ENCODE measurements at places on chromosomes 2 and 18.

DNA sequence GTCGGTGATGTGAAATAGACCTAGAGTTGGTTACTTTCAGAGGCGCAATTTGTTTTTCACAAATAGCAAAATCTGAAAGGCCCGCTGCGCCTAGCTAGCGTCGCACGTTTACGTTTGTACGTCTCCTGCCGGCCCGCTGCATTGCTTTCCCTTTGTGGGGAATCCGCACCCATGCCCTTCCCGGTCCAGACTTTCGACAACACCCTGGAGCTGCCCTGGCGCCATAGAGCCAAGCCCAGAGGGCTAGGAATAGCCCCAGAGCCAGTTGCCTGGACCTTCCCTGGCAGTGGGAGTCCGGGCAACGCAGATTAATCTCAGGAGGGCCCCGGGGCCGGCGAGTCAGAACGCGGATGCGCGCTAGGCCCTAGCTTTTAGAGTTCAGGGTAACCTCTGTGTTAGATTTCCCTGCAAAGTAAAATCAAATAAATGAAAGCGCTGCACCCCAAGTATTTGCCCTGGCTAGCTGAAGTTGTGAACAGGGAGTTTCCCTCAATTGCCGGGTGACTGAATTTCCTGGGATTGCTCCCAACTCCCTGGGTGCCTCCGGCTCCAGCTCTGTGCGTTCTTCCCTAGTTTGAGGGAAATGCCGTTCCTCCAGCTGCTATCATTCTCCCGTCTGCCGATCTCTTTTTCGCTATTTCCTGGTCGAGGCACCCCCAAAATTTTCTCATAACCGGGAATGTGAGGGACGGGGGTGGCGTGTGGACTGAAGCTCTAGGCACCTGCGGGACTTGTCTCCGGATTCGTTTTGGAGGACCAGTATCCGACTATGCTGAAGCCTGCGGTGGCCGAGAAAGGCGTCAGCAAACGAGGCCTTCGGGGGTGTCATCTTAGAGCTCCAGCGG, 1.2 kb upstream of the EN1 start:
- DNase-seq = no peak

DNA sequence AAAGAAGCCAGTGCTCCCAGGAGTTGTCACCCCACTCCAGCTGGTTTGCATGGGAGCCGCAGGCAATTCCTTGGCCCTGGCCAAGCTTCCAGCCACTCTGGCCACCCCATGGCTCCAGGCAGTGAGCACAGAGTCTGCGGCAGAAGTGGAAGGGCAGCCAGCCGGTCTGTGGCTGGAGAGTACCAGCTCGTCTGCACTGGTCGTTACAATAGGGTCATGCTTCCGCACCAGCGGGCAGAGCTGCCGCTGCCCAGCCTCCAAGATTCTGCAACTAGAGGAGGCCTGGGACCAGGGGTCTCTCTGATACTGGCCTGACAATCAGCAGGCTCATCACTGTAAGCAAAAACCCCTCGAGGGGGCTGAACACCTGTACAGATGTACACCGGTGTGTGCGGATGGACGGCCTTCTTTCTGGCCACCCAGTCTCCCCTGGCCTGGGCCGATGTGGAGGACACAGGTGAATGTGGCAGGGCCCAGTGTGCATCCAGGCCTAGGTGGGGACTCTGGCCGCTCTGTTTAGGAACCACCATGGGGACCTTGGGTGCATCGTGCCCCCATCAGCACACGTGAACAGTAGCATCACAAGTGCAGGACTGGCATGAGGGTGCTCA, 51.9 kb upstream of the ODC1 start:
- no peak for DNase-seq

DNA sequence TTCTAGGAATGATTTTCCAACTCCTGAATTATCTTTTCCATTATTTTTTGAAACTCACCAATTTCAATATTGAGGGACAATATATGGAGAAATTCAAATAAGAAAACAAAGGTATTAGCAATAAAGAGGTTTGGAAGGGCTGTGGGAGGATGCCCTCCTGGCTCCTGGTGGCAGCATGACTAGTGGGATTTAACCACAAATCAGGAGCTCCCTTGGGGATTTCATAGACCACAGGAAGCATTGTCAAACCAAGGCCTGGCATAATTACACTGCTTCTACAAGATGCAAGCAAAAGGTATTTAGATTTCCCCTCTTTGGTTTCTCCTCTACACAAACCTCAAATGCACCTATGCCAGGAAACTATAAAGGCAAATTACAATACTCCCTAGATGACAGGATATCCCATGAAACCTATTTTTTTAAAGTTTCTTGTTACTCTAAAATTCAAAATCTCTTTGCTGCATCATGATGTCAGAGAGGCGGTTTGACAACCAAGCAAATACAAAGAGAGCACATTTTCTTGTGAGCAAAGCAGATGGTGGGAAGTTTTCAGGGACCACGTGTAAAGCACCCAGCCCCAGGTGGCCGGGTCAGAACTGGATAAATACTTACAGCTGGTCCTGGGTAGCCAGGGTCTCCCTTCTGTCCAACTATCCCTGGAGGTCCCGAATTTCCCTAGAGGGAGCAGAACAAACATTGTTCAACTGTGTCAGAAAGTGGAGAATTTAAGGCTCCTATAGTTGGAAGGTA, 67.9 kb downstream of the COL6A3 start:
- no peak for DNase-seq

- no peak for DNase-seq
Observed at GRCh38 chr2:57461624-57462023, 585.0 kb upstream of the VRK2 start.

- DNase-seq = no peak
Observed at GRCh38 chr2:119794237-119794636, 34.5 kb downstream of the PTPN4 start.

GRCh38 chr2:145777297-145777696, 1257.4 kb upstream of the ZEB2 start:
- no peak for DNase-seq

DNA sequence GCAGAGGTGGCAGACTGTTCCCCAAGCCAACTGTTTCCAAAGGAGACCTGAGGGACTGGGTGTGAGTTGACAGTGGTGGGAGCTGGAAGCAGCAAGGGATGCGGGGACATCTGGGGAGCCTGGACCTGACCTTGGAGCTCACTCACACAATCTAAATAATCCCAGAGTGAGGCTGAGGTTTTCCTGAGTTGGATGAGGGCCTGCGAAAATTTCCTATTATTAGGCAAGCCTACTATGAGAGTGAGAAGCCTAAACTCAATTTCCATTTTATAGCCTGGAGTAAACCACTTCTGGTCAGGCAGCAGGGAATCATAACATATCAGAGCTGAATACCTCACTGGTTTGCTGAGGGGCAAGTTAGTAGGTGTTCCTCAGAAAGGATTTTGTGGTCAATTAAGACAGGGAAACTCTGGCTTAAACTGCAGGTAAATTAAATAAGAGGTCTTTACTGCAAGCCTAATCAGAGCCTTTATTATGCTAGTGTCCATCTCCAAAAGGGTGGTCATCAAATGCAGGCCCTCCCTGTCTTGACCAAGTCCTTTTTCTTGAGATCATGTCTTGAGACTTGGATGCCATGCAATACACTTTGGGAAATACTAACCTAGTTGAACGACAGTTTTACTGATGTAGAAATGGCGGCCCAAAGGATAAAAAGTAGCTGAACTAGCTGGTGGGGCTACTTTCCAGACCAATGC, 1.7 kb upstream of the COX5B start:
- DNase-seq = no peak

- no peak for DNase-seq
Observed at GRCh38 chr18:75360215-75360614, 67.3 kb downstream of the SMIM21 start.

GRCh38 chr18:39276764-39277163, 1711.2 kb upstream of the CELF4 start:
- DNase-seq = no peak

DNA sequence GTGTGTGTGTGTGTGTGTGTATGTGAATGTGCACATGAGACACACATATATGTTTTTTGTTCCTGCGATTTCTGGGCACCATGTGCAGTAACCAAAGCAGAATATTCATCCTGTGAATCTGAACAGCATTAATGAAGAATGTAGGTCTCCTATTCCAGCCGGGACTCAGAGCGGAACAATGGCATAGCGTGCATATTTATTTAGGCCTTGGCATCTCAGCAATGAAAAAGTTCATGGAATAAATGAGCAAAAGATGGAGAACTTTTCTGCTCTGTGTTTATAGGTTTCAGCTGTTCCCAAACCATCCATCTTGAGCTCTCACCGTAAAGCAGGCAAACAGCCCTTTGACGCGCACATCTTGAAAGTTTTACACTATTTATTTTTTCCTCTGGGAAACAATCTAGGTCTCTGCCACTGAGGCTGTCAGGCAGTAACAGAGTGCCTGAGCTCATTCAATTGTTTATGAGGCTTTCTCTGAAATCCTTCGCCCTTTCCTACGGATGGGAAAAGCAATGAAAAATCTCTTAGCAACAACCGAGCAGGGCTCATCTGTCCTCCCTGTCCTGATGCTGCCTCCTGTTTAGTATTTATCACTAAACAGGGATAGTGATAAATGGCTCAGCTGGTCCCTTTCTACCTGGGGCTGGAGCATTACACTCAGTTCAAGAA, 146.2 kb upstream of the MSH6 start:
- no peak for DNase-seq

- DNase-seq = no peak
Observed at GRCh38 chr2:127359520-127359919, 28.3 kb downstream of the MAP3K2 start.

DNA sequence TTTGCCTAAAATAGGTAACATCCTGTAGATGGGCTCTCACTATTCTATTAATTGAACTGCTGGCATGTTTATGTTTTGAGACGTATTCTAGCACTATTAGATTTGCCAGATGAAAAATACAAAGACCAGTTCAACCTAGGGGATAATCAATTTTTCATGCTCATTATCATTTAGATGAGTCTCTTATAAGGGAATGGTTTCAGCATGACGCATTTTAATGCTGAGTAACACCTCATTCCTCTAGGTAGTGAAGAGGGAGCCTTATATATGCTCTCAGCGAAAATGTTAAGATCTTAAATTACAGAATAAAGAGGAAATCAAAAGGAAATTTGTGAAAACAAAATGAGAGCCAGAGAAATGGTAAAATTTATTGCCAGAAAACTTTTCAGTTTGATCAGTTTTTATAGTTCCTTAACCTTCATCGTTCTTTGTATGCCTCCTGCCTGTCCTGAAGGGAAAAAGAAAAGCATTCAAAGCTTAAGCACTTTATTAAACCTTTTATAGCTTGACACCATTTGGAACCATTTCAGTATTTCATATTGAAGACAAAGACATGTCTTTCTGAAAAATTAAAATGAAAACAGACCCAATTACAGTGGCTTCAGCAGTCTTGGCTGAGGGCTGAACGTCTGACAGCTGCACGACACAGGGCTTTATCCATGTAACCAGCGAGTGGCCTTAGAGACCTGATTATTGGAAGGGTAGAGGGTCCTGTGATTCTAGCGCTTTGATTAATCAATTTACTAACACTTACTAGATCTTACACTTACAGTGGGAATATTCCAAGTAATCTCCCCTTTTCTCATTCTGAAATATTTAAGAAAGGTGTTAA, 112.8 kb downstream of the ADCYAP1 start:
- DNase-seq = no peak

GRCh38 chr2:147600646-147601045, 244.2 kb upstream of the ACVR2A start:
- no peak for DNase-seq

GRCh38 chr2:16617282-16618266, 48.1 kb downstream of the CYRIA start:
- DNase-seq = no peak

DNA sequence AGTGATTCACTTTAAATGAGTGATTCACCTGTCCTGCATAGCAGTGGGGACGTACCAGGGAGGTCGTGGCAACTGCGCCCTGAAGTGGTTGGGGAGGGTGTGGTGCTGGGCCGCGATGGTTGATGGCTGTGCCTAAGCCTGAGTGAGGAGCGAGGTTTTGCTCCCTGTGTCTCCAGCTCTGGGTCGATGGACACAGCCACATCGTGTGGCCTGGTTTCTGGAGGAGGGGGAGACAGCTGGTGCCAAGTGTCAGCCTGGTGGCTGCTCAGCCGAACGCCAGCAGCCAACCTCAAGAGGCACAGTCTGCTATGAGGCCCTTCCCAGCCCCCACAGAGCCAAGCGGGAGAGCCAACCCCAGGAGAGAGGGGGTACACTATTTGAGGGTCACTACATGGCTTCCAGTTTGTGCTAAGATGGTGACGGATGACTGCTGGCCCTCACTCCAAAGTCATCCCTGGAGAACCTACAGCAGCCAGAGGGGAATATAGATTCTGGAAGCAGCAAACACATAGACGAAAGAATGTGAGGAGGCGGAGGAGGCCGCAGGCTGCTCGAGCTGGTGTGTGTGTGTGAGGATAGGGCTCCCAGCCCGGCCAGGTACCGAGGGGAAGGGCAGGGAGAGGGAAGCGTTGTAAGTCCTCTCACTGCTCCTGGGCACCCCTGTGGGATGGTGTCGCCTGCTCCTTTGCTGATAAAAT, 58.6 kb upstream of the OTOF start:
- no peak for DNase-seq

DNA sequence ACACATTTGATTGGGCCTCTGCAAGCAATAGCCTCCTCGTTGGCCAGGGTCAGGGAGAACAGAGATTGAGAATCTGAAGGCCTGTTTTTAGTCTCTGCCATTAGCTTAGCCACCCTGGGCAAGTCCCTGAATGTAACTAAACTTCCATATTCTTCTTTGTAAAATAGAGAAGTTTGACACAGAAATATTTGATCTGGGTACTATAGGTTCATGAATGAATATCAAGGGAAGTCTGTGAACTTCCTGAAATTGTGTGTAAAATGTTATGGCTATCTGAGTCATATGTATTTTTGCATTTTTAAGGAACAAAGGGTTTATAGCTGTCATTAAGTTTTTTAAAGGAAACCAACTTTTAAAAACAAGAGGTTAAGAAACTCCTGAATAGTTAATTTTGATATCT, 23.2 kb downstream of the RND3 start:
- DNase-seq = no peak

DNA sequence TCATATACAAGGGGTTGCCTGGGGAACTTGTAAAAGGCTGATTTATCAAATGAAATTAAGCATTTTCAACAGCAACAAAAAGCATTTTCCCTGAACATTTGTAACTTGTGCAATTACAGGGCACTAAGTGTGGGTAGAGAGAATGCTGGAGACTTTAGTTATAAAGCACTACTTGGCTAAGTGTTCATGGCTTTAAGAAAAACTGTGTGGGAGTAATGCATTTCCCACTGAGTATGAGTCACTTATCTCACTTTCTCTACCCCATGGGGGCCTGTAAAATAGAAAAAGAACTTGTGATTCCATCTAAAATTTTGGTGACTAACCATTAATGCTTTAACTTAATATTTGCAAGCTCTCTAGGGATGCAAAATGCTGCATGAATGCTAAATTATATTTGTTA, 193.4 kb downstream of the CCDC102B start:
- DNase-seq = no peak

GRCh38 chr2:234564699-234565098, 67.8 kb upstream of the ARL4C start:
- no peak for DNase-seq

DNA sequence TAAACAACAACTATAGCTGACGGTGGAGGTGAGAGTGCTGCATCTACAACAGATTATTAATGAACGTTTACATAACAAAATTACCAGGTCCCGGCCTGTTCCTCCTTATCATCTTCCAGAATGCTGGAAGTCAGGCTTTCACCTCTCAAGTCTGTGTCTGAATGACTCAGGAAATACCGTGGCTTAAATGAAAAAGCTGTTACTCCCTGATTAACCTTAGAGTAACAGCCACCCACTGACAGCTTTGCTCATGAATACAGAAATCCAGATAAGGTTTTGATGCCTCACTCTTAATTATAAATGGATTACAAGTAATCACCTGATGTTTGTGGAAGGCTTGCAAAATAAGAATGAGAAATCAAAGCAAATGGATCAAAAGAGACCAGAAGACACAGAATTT, 885.3 kb upstream of the CELF4 start:
- no peak for DNase-seq

Data from stimulated activated CD8-positive, alpha-beta memory T cell treated with anti-CD3 and anti-CD28 coated beads, Interleukin-15, amount 100 ng/mL, for 24 hours (primary cell).